ENCODE measurements at places on chromosomes 11 and 22.

- DNase-seq, result no peak
Measured at GRCh38 chr11:65781962-65782815, 1.4 kb upstream of the AP5B1 start.

- no peak for DNase-seq
Measured at GRCh38 chr11:92550871-92551270, 326.3 kb downstream of the FAT3 start.

DNA sequence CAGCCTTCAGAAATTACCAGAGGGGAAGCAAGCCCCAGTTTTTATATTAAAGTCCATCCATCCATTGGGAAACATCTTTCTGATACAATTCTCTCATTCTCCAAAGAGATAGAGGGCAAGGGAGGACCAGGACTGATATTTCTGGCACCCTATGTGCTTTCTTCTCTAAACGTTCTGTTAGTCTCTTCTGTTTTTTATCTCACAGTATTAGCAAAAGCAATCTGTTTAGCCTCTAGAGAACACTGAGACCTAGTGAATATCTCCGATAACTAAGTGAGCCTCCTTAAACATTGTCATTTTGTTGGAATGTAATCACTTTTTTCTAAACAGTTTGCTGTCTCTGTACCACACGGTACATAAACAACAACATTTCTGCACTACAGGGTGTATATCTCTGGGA is 464.6 kb downstream of the JRKL start:
- no peak for DNase-seq

DNA sequence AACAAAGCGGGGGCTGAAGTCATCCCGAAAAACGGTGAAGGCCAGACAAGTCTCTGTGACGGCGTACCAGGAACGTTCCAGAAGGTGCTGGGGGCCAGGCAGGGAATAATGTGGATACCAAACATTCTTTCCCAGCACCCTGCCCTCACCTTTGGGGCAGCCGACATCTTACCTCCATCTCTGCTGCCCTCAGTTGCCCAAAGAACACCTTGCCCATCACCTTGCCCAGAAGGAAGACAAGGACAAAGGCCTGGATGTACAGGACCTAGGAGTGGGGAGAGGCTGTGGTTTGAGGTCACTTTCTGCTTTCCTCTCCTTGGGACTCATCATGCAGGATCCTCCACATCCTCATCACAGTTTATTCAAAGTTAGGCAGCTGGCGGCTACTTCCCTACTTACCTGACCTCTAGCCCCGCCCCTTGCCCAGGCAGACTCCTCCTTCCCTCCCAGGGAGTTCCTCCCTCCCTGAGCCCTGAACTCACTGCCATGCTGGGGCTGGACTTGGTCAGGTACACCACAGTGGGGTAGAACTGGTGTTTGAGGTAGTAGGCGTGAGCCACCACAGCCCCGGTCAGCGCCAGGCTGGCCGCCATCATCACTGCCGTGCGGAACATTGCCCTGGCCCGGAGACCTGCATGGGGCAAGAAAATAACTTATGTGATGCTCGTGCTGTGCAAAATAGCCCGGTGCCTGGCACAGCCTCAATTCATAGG is 1.2 kb downstream of the SYVN1 start:
- no peak for DNase-seq

DNA sequence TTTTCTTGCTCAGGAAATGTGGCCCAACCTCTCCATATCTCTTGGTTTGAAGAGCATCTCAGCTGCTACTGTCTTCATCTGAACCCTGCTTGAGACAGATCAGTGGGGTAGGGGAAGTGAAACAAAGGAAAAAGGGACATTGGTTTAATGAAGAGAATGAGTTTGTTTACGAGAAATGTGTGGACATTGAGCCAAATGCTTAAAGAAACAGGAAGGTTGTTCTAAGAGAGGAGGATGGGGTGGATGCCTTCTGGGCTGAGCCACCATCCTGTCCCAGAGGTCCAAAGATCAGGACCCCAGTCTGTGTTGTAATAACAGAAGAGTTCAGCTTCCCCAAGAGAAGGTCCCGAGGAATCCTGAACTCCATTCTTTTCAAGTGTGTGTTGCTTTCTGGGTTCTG is 369.7 kb downstream of the INSC start:
- no peak for DNase-seq

DNA sequence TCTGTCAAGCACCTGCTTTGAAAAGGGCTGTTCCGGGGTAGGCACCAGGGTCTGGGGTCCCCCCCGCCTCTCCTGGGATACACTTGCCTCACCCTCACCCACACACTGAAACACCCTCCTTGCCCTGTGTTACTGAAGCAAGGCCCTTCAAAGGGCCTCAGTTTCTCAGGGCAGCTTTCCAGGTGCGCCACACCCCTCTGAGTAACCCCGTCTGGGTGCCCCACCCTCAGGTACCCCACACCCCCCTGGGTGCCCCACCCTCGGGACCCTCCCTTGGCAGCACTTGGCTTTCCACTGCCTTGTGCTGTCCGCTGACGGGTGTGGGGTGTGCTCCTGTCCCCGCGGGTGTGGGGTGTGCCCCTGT is 413.6 kb downstream of the TBC1D22A start:
- no peak for DNase-seq

DNA sequence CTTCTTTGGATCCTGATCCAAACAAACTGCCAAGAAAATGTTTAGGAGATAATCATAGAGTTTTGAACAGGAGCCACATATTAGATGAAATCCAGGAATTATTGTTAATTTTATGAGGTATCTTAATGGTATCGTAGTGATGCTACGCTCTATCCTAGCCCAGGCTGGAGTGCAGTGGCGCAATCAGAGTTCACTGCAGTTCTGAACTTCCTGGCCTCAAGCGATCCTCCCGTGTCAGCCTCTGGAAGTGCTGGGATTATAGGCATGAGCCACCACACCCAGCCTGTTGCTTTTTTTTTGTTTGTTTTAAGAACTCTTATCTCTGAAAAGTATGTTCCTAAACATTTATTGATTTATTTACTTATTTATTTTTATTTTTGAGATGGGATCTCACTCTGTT is 2.4 kb downstream of the GSTT4 start:
- DNase-seq, result no peak

GRCh38 chr11:44607319-44607962 is 42.0 kb downstream of the CD82 start:
- DNase-seq, result no peak

DNA sequence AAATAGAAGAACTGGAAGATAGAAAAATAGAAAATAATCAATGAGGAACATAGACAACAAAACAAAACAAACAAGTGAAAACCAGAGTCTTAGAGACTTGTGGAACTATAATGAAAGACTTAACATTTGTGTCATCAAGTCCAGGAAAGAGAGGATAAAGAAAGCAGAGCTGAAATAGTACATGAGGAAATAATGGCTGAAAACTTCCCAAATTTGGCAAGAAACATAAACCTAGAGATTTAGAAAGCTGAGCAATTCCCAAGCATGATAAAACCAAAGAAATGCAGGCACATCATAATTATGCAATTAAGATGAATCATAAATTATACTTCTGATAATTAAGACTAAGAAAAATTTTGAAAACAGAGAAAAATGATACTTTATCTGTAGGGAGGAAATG is 614.5 kb downstream of the ETS1 start:
- no peak for DNase-seq

- no peak for DNase-seq
Measured at GRCh38 chr11:118437208-118438125, 1.2 kb downstream of the KMT2A start.

- no peak for DNase-seq
Measured at GRCh38 chr11:16876053-16876752, 137.8 kb downstream of the C11orf58 start.

DNA sequence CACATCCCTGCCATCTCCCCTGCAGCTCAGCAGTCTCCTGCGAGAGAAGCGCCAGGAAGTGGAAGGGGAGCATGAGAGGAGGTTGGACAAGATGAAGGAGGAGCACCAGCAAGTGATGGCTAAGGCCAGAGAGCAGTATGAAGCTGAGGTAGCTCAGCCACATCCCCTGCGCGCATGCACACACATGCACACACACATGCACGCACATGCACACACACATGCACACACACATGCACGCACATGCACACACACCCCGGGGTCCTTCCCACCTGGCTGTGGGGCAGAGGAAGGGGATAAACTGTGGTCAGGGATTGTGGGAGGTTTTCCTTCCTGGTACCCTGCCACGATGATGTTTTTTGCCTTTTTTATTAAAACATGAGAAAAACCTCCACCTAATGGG is 65.3 kb downstream of the CEP164 start:
- no peak for DNase-seq

DNA sequence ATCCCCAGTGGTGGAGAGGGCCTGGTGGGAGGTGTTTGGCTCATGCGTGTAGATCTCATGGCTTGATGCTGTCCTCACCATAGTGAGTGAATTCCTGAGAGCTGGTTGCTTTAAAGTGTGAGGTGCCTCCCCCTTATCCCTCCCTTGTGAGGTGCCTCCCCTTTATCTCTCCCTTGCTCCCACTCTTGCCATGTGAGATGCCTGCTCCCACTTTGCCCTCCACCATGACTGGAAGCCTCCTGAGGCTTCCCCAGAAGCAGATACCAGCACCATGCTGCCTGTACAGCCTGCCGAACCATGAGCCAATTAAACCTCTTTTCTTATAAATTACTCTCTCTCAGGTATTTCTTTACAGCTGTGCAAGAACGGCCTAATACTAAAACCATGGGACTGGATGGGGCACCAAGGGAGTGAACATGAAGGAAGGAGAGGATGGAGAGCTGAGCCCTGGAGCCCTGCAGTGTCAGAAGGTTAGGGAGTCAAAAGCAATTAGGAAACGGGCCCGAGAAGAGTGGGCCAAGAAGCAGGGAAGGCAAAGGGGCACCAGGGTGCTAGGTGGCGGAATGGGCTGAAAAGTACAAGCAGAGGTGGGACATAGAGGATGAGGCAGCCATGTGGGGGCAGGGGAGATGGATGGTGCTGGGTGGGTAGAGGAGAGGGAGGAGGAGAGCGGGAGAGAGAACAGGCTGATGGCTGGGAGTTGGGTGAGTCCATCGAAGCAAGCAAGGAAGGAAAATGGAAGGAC is 9.4 kb downstream of the IFITM10 start:
- DNase-seq, result no peak

DNA sequence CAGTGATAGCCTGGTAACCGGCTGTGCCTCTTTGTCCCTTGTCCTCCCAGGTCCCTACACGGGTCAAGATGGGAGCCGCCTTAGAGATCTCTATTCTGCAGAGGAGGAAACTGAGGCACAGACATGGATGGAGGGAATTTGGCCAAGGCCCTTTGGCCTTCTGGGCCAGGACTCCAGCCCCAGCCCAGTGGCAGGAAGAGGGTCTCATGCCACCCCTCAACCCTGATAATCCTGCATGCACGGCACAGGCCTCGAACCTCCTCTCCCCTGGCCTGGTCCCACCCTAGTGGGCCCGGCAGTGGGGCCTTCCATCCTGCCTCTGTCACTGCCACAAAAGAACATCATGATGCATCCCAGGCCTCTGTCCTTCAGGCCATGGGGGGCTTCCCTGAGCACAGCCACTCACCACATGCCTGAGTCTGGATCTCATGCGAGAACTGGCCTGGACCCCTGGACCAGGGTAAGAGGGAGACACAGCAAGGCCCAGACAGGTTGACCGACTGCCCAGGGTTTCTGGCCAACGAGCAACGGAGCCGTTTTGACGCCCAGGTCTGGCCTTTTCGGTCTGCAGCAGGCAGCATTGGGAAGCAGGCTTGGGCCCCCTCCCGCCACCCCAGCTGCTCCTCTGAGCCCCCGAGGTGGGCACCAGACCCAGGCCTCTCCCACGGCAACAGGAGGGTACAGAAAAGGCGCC is 6.5 kb downstream of the LINC01488 start:
- no peak for DNase-seq

DNA sequence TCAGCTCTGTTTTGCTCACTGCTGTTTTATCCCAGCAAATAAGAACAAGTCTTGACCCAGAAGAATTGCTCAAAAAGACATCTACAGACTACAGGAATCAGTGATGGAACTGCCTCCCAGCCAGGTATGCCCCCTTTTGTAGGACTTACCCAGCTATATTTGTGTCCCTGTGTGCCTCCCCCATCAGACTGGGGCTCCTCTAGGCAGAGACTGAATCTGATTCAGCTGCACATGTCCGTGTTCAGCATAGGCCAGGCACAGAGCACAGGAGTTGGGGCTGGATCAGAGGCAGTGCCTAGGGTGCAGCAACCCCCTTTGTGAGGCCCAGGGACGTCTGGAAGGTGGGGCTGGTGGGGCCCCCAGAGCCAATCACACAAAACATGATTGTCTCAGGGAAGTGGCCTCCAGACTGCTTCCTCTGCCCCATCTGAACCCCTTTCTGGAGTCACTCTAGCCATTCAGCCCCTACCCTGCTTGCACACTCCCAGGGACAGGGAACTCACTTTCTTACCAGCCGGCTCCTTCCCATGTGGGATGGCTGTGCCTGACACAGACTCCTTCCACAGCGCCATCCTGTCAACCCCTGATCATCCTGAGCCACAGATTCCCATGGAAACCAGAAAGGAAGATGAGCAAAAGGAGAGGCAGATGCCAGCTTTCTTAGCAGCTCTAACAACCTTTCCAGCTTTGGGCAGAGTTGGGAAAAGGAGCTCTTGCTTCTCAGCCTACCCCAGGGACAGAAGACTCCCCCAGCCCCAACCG is 24.8 kb downstream of the PDE2A start:
- no peak for DNase-seq

DNA sequence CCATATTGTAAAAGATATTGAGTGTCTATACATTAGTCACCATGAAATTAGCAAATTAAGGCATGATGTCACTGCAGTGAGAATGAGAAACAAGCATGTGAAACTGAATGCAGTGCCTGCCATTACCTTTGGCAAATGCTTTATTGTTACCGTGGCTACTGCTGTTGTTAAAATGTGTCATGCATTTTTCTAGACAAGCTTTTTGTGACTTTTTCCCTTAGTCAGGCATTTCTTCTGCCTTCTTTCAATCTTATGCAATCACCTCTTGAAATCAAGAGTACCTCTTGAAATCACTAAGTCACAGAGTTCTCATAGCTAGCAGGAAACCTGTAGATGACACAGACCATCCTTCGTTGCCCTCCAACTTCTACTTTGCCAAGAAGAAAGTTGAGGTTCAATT is 461.7 kb upstream of the TENM4 start:
- no peak for DNase-seq

GRCh38 chr22:50338860-50339462 is 4.2 kb upstream of the PPP6R2 start:
- DNase-seq, result no peak

- no peak for DNase-seq
Measured at GRCh38 chr11:69010361-69010891, 2.6 kb downstream of the MRGPRF start.

- DNase-seq, result no peak
Measured at GRCh38 chr11:57386178-57386940, 4.1 kb downstream of the PRG2 start.

- DNase-seq, result no peak
Measured at GRCh38 chr11:8597182-8597581, 3.2 kb upstream of the STK33 start.

GRCh38 chr11:3786781-3787428 is 10.4 kb downstream of the NUP98 start:
- no peak for DNase-seq

DNA sequence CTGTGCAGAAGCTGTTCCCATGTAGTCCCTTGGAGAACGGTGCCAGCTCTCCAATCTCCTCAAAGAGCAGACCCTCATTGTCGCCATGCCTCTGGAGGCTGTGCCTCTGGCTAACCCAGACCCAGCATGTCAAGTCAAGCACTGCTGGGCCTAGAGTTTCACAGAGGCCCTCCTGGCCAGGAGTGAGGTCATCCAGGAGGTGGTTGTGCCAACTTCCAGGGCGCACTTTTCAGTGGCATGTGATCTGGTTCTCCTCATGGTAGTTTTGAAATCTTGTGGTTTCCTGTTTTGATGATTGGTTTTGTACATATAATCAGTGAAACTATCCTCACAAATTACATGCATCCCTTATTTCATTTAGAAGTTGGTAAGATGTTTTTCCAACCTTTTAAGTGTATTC is 78.9 kb downstream of the PPFIBP2 start:
- no peak for DNase-seq

Data from cerebellar nuclear complex (tissue), 1 donor.